ENCODE measurements at places on chromosomes 7 and 10.

DNA sequence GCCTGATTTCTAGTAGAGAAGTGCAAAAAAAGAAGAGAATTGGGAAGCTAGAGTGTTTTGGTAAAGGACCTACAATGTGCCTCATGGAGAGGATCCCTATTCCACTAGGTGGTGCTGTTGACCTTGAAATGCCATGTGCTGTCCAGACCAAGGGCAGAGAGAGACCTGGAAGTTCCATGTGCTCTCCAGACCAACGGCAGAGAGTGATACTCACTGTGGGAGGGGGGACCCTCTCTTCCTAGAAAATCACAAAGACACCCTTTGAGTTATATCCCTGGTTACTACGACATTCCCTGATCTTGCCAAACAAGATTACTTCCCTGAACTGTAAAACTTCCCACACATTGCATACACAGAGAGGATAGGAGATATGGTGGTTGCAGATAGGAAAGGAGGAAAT, 212.7 kb upstream of the ZNF804B start:
- DNase-seq, result no peak

DNA sequence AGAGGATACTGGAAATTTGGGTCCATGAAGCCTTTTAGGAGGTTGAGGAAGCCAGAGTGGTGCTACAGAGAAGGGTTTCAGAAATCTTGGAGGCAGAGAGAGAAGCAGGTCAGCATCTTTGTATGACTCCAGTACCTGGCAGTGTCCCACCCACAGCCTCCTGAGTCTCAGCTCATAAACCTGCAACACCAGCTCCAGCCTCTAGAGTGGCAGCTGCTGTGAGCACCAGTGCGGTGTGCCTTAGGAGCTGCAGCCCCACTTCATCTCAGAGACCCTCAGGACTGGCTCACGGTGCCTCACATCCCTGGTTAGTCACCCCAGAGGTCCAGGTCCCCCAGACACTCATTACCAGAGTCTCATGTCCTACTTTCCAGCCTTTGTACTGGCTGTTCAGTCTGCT, 84.8 kb upstream of the PRKAR2B start:
- DNase-seq, result no peak

DNA sequence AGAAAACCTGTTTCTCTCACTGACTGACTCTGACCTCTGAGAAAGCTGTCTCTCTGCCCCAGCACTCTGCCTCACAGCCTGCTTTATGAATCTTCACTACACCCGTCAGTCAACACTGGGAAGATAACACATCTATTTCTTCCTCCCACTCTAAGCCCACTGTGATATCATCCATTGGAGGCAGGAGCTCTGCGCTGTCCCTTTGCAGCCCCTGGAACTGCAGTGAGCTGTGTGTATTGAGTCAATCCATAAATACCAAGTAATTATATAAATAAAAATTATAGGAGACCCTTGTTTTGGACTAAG, 17.2 kb upstream of the FXYD4 start:
- no peak for DNase-seq

- no peak for DNase-seq
These were observed 28.3 kb upstream of the PRSS1 start for GRCh38 chr7:142720986-142721385.

DNA sequence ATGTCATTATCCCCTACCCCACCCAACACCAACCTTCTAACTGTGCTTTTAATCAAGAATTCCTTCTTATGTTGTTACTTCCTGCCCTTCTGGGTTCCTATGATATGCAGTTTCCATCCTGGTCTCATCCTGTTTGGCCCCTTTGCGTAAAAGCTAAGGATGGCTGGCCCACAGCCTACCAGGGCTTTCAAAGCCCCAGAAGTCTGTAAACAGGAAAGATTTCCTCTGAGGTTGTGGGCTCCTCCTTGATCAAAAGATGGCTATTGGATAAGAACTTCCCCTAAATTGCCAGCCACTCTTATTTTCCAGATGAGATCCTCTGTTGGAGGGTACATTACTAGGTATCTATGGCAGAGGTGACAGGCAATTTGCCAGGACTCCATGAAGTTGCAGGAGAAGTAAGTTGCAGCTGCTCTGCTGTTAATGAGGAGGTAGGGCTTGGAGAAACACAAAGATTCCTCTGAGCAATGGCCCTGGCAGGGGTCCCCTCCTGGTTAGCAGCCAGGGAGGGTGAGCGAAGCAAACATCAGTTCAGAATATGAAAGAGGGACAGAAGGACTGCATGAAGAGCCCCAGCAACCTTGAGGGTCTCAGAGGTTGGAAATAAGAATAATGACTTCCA, 32.1 kb downstream of the NRP1 start:
- no peak for DNase-seq

DNA sequence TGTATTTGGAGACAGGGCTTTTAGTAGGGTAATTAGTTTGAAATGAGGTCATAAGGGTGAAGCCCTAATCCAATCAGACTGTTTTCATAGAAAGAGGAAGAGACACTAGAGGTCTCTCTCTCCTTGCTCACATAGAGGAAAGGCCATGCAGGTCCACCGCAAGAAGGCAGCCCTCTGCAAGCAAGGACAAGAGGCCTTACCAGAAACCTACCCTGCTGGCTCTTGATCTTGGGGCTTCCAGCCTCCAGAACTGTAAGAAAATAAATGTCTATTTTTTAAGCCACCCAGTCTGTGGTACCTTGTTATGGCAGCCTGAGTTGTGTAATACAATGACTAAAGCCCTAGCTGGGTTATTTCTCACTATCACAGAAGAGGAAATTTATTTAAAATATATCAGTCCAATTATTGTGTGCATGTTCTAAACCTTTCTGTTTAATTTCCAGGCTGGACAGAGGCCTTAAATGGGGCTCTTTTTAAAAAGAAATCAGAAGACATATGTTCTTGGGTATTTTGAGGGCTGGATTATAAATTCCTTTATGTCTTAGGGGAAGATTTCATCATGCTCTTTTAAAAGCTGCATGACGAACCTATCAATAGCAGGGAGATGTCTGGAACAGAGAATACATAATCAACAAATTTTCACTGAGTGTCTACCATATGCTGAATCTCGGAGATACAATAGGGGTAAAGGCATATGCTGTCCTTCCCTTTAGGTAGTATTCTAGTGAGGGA, 12.9 kb upstream of the TMEM26 start:
- DNase-seq, result no peak

GRCh38 chr10:67553254-67553653, 142.7 kb downstream of the CTNNA3 start:
- no peak for DNase-seq

Data from T follicular helper cell (primary cell).